Activated T-cell treated with anti-CD3 and anti-CD28 coated beads, Interleukin-2, amount 50 U/mL, for 1 hour (primary cell): ENCODE measurements at places on chromosomes 7 and 10.

DNA sequence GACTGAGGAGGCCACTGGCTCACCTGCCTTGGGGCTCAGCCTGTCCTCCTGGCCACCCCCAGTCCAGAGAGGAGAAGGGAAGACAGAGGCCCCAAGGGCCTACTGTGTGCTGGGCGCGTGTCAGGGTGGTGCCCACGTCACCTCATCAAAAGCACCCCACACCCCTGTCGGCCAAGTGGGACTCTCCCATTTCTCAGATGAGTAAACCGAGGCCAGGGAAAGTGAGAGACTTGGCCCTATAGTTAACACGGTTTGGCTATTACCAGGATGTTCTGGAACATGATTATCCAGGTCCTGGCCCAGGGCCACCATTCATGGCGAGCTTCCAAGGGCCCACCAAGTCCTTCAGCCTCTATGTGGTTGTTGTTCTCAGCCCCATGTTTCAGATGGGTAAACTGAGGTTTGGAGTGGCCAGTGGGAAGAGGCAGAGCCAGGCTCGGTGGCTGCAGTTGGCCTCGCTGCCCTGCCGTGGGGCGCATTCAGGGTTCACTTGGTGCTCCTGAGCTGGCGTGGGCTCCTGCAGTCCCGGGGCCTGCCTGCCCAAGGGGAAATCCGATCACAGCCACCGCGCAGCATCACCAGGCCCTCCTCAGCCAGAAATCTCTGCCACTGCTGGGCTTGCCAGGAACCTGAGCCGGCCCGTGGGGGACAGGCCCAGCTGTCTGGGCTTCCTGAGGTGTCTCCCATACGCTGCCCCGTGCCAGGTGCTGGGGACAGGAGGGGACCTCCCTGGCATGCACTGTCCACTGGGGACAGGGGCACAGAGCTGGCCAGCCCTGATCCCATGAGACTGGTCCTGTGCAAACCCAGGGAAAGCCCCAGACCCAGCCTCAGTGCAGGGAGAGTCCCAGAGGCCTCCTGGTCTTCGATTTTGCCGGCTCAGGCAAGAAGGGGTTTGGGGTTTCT is 117.7 kb upstream of the TNRC18 start:
- no peak for DNase-seq

DNA sequence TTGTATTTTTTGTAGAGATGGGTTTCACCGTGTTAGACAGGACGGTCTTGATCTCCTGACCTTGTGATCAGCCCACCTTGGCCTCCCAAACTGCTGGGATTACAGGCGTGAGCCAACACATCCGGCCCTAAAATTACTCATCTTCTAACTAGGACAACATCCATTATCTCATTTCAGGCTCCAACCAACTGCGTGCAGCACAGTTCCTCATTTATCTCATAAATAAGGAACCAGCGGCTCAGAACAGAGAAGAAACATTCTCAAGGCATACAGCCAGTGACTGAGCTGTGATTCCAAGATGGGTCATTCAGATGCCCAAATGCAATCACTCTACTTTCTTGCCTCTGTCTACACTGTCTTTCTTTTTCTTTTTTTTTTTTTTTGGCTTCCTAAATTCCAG is 356.1 kb downstream of the ELMO1 start:
- DNase-seq: no peak

DNA sequence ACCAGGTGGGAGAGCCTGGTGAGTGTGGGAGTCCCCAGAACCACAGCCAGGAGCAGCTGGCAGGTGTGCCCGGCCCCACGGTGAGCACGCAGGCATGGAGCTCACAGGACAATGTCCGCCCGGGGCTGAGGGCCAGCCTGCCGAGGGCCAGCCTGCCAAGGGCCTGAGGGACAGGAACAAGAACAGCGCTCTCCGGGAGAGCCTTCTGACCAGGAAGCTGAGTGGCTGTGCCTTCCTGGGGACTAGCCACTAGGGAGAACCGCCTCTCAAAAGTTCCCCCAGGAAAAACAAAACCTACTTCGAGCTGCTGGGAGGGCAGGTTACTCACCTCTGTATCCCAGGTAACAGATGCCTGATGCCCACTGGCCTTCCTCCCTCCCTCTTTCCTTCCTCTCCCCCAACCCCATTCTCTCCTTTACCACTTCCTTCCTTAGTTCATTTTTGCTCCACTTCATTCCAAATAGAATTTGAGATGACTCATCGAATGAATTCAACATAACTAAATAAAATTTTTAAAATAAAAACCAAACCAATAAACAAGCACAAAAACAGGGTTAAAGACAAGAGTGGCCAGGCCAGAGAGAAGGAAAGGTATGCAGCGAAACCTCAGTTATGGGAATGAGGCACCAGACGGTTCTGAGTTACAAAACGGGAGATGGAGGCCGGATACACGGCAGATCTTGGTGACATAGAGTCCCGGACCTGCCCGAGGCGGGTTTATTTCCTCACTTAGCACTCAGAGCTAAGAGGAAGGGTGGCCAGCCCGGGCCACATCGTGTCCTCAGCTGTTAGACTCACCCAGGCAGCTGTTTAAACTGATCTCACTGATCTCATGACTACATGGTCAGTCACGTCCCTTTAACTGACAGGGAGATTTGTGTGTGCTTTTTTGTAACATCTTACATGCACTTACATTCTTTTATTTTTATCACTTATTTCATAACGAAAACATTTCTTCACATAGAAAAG is 128.5 kb downstream of the TNS3 start:
- DNase-seq: no peak

DNA sequence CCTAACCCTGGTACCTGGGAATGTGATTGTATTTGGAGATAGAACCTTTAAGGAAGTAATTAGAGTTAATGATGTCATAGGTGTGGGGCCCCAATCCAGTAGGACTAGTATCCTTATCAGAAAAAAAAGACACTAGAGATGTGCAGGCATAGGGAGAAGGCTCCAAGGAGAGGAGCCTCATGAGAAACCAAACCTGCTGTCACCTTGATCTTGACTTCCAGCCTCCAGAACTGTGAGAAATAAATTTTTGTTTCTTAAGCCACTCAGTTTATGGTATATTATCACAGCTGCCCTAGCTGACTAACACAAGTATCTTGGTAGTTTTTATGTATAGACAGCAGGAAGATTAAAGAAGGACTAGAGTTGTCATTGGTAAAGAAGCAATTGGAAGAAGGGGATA is 23.9 kb upstream of the CELF2 start:
- no peak for DNase-seq

DNA sequence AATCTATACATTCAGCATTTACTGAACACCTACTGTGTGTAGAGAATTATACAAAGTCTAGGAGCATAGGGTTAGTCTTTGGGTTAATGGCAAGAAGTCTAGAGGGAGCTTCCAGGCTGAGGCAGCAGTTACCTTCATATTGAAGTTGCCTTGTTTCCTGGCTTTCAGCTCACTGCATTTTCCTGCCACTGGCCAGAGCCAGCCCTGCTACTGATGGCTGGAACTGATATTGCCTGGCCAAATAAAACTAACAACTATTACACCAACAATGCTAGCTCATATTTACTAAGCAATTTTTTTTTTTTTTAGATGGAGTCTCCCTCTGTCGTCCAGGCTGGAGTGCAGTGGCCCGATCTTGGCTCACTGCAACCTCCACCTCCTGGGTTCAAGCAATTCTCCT is 165.7 kb upstream of the ITGB1 start:
- DNase-seq: no peak

DNA sequence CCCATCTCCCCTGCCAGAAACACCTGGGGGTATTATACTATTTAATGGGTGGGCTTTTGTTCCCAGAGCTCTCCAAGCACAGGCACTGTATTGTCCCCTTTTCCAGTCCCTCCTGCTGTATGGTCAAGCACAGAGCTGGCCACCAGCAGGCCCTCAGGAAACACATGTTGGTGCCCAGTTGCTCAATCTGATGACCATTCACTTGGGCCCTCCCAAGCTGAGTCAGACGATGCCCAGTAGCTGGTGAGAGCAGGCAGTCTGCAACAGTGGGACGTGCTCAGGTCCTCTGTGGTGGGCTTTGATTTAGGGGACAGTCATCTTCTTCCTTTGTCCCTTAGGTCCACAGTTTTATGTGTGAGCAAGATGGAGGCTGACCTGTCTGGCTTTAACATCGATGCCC is 11.8 kb downstream of the SFXN2 start:
- DNase-seq: no peak

DNA sequence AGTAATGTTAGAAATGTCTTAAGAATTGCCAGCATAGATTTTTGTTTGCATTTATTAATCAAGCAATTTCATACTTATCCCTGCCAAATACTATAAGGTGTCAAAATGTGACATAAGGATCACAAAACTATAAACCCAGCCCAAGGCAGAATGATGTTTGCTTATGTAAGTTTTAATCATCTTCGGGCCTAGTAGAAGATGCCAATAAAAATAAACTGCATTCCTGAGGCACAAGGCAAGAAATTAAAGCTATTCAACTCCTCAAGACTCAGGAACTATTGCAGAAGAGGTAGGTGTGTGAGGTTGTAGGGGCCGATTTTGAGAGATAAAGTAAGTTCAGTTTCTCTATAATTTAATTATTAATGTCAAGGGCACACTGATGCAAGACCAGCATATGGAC is 189.4 kb upstream of the AHR start:
- no peak for DNase-seq

DNA sequence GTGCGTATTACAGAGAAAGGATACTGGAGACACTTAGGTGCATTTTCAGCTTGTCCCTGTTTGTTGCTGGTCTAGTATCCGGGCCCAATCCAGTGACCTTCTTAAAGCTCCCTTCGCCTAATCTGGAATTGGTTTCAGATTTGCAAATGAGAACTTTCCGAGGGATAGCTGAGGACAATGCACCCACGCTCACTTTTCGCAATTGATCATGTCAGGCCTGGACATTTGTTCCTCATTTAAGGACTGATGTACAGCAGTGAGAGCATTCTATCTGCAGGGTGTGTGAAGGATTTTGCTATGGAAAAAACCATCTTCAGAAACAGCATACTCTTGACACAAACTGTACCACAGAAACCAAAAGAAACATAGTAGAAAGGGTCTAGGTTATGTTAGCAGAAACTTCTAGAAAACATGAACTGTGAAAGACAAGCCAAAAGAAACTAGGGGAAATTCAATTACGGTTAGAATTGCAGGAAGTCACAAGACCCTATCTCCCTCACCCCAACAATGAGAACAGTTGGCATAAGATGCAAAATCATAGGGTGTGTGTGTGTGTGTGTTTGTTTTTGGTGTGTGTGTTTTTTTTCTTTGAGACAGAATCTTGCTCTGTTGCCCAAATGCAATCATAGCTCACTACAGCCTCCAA is 331.1 kb downstream of the CALN1 start:
- no peak for DNase-seq

GRCh38 chr10:122326806-122327205 is 47.7 kb upstream of the PLEKHA1 start:
- no peak for DNase-seq

DNA sequence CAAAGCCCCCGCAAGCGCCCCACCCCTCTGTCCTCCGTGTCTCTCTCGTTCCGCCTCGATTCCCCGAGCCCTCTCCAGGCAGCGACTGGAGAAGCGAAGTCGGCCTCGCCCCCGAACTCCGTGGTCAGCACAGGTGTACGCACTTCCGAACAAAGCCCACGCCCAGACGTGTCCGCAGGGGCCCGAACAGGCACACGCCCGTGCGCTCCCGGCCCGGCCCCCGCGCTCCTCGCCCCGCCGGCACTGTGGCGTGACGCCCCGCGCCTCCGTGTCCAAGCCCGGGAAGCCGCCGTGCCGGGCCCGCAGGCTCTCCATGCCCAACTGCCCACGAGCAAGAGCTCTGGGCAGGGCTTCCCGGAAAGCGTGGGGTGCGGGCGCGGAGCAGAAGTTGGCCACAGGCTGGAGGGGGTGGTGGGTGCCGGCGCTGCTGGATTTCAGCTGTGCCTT is 662 bp downstream of the NRCAM start:
- DNase-seq: no peak

GRCh38 chr7:155746188-155746587 is 66.1 kb downstream of the SHH start:
- DNase-seq: no peak

GRCh38 chr7:98423043-98423442 is 22.2 kb upstream of the BAIAP2L1 start:
- DNase-seq: no peak

DNA sequence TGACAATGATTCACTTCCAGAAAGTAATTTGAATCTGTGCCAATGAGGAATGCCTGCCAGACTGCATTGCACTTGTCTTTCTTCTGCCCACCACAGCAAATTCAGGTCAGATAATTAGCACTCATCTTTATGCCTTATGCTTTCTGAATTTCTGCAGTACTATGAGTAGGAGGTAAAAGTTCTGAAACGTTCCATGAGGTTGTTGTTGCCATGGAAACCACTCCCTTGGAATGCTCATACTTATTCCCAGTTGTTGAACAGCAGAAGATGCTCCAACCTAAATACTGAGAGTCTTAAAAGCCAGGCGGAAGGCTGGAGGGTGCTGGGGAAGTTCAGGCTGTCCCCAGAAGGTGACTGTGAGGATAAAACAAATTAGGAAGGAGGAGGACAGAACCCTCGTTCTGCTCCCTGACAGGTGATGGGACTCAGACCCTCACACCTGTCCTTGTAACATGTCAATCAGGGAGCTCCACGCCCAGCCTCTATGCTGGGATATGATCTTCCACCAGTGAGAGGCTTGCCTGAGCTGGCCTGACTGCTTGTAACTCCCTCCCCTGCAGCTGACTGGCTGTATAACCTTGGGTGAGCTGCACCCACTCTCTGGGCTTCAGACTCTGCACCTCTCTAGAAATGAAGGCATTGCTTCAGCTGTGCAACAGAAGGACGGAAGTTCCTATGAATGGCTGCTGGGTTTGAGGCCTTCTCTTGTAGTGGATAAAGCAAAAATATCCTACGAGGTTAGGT is 554.3 kb upstream of the MGMT start:
- DNase-seq: no peak

DNA sequence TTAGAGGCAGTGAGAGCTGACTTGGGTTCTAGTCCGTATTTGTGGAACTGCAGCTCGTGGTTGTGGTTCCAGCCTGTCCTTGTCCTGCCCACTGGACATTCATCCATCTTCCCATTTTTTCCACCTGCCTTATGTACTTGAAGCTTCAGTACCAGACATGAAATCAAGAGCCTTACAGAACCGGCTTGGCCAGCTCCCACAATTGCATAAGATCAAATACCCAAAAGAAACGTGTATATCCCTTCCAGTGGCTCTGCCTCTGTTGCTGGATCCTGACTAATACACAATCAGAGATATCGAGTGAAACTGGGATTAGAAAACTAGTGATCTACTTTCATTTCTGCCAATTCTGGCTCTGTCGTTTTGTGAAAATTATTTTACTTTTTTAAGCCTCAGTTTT is 23.8 kb upstream of the LIPA start:
- no peak for DNase-seq

GRCh38 chr10:110356628-110357245 is 52.0 kb upstream of the SMNDC1 start:
- DNase-seq: peak; percentile 55

- no peak for DNase-seq
These were observed 74.7 kb downstream of the VSTM4 start for GRCh38 chr10:49040601-49041000.

- DNase-seq: no peak
These were observed 44.1 kb downstream of the SGMS1 start for GRCh38 chr10:50579491-50580261.

GRCh38 chr10:118370499-118370898 is 28.4 kb upstream of the FAM204A start:
- DNase-seq: no peak

- no peak for DNase-seq
These were observed 103.0 kb downstream of the CTBP2 start for GRCh38 chr10:125057158-125058001.

GRCh38 chr10:5977471-5978229 is at the start of gene IL15RA:
TSS of gene IL15RA (minus strand) at chr10:5977543. CDS start at chr10:5977492, 51 bp downstream.
- peak; percentile 83 for DNase-seq

GRCh38 chr10:22674573-22674930 is 39.8 kb downstream of the PIP4K2A start:
- no peak for DNase-seq

GRCh38 chr10:13945390-13946208 is 358.8 kb downstream of the PRPF18 start:
- no peak for DNase-seq
